ENCODE measurements at places on chromosomes 3 and 15.

- no peak for DNase-seq
Measured at GRCh38 chr15:44956388-44956787, at the start of gene TERB2. Gene TERB2, plus strand, starts transcription at chr15:44956687. Its CDS starts 32 bp downstream, at chr15:44956719.

GRCh38 chr15:88344786-88345185 lies 88.2 kb upstream of the NTRK3 start:
- no peak for DNase-seq

GRCh38 chr3:153161714-153162512 lies at the start of gene RAP2B:
Gene RAP2B, plus strand, starts transcription at chr3:153162226. Its CDS starts 468 bp downstream, at chr3:153162694.
- peak; percentile 95 for DNase-seq

DNA sequence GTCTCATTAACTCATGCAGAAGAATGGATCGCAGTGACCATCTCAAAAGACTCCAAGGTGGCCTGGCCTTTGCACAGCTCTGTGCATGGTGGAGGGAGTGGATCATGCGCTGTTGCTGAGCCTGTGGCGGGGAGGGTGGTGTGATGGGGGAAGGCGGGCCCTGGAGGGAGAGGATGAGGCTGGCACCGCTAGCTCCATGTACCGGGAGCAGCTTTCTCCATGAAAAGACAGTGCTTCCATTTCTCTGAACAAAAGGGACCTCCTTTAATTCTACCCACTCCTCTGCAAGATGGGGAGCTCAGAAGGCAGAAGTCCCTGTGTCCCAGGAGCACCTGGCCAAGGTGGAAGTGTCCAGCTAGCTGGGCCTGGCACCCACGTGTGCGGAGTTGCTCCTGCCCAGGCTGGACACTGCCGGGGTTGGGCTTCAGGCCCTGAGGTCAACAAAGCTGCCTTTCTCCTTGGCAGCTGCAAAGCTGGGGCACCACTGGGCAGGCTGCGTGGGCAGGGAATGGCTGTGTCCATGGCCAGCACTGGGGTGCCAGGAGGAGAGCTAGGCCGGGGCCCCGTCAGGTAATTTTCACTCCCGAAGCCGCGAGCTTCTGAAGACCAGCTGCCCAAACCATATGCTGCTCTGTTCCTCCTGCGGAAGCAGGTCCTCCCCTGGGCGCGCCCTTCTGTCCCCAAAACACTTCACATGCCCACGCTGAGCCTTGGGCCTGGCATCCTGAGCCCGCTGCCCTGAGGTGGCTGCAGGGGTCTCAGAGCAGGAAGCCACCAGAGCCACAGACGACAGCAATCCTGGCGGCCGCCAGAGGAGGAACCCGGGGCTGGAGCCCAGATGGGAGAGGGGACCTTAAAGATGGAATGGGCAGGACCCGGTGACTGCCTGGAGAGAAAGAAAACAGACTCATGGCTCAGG lies 6.4 kb downstream of the MAP6D1 start:
- no peak for DNase-seq

GRCh38 chr3:192928720-192929119 lies 11.1 kb upstream of the MB21D2 start:
- no peak for DNase-seq

GRCh38 chr15:33516563-33516962 lies 205.8 kb downstream of the RYR3 start:
- DNase-seq = no peak

- DNase-seq = no peak
Measured at GRCh38 chr3:84175449-84175848, 783.3 kb upstream of the CADM2 start.

- no peak for DNase-seq
Measured at GRCh38 chr3:82556113-82556512, 794.7 kb upstream of the GBE1 start.

DNA sequence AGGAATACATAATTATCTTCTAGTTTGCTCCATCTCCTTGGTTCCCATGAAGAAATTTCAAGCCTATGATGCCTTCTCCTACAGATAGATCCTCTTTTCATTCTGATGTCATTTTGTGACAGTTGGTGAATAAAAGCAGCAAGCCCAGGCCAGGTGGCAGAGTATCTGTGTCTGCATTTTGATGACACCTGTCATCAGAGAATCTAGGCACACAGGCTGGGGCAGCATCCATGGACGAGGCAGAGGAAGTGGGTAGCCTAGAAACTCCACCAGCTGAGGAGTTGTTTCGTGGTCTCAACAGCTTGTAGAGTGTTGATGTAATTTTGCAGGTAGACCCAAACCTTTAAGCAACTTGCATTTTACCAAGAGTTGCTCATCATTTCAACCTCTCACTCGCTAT lies 269.8 kb downstream of the FEZF2 start:
- no peak for DNase-seq

GRCh38 chr3:31768479-31769125 lies 212.5 kb downstream of the OSBPL10 start:
- peak; percentile 53 for DNase-seq

- no peak for DNase-seq
Measured at GRCh38 chr3:100577382-100578008, 31.9 kb upstream of the ADGRG7 start.

GRCh38 chr15:73832657-73833056 lies 40.7 kb upstream of the TBC1D21 start:
- DNase-seq = no peak

DNA sequence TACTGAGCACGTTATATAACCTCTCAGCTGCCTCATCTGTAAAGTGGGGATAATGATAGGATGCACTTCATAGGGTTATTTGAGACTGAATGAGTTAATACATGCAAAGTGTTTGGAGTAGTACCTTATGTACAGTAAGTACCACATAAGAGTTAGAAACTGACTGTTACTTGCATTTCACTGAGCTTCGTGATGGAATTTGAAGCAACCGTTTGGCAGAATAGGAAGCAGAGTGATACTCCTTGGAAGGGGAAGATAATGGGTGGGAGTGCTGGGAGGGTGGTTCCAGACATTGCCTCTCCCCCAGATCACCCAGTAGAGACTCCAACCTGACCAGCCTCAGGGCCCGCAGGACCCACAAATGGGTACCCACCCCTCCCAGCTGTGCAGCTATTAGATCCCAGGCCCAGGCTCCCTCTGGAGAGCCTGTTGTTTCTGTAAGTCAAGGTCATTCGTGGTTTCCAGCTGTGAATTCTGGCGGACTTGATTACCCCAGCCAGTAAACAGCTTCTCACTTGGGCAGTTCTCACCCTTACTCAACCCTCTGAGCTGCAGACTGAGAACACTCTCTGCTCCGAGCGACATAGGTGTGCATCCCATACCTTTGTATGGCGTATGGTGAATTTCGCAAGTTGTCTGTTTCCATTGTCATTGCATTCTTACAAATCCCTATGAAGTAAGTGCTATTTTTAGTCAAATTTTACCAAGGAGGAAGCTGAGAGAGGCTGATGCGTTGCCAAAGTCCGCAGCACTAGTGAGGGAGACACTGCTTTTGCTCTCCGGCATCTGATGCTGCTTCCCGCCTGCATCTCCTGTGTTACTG lies 11.1 kb downstream of the ALPK3 start:
- no peak for DNase-seq

DNA sequence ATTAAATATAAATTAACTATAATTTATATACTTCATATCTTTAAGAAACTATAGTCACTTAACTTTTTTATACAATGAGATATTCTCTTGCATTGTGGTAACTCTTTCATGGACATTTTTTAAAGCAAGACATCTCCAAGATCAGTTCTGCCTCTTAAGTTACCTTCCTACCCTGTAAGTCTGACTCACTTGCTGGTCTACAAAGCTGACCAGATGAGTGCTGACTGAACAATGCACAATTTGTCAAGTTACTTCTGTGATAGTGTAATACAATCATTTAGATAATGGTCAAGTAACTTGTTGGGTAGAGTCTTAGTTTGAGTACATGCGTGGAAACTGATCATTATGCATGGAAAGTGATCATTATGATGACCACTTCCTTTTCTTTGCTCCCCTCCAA lies 145.9 kb downstream of the MEIS2 start:
- DNase-seq = peak; percentile 23

- DNase-seq = no peak
Measured at GRCh38 chr3:4036046-4036445, 236.8 kb downstream of the LRRN1 start.

- peak; percentile 59 for DNase-seq
Measured at GRCh38 chr15:43769584-43770228, 7.1 kb downstream of the ELL3 start.

DNA sequence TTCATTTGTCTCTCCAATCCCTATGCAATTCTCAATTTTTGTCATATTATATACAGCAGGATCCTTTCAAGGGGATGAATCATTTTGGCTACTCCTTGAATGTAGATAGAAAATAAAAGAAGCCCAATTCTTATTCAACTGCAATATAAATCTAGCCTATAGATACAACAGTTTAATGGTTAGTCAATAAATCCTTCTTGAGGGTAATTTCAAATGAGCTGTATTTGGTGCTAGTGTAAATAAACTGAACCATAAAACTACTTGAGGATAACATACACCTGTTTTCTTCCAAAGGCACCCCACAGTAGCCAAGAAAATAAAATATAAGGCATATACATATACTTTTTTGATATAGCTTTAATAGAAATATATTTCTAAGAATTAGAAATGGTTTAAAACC lies 830.3 kb downstream of the ROBO1 start:
- DNase-seq = no peak

DNA sequence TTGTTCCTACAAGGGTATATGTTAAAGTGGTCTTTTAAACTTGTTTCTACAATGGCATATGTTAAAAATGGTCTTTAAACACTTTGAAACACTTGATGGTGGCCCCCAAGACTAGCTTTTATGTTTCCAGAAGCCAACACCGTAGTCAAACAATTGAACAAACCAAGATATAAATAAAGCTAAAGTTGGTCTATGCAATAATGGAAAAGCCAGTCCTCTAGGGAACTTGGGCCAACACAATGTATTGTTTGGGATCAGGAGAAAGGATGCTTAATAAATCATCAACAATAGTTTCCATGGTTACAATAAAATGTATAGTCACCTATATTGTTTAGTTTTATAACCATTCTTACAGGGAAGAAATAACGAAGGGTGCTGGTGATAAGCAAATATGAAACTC lies 137.2 kb downstream of the RORA start:
- no peak for DNase-seq

DNA sequence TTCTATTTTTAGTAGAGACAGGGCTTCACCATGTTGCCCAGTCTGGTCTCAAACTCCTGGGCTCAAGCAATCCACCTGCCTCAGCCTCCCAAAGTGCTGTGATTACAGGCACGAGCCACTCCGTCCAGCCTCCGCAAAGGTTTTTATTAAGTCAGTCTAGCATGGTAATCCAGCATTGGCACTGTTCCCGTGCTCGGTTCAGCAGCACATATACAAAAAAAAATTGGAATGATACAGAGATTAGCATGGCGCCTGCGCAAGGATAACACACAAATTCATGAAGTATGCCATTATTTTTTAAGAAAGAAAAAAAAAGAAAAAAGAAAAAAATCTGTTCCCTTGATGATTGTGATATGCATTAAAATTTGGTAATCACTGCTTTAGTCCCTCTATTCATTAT lies 8.5 kb downstream of the CKMT1A start:
- DNase-seq = no peak

DNA sequence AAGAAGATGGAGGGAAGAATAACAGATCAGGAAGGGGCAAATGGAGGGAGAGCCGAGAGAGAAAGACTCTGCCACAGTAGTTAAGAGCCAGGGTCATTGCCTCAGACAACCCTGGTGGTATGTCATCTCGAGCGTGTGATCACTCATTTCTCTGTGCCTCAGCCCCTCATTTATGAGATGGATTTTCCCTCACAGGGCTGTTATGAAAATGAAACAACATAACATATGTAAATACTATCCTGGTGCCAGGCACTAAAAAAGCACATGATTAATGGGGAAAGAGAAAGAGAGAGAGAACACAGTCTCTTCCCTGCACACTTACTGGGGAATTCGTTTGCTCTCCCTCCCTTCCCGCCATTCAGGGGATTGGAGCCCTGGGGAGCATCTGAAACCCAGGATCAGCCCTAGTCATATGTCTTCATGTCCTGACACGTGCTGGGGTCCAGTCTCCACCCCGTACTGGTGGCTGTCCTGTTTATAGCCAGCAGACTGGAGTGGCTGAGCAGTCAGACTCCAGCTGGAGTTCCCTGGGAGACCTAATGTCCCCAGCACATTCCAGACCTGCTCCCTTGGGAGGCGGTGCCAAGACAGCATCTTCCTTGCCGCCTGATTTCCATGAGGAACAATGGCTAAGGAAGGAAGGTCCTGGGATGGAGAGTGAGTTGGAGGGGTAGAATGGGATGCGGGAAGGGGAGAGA lies 14.7 kb upstream of the AMOTL2 start:
- no peak for DNase-seq

DNA sequence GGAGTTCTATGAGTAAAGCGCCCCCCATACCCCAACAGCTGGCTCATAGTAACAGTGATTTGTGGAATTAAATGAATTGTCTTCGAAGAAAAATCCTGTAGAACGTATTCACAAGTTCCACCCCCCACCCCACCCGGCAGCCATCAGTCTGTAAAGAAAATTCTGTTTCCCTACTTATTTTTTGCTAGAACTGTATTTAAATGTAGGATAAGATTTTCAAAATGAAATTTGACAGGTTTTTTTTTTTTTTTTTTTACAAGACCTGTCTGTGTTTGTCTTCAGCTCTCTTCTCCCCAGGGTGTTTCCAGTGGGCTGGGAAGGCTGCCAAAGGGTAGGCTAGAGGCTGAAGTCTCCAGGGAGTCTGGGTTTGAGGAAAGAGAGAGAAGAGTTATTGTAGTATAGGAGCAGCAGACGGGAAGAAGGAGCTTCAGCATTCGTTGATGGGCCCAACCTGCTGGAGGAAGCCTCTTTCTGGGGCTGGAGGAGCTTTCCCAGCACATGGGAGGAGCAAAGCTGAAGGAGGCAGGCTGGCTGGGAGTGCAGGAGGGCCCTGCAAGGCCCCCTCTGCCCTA lies 130.6 kb upstream of the SEMA6D start:
- DNase-seq = no peak

DNA sequence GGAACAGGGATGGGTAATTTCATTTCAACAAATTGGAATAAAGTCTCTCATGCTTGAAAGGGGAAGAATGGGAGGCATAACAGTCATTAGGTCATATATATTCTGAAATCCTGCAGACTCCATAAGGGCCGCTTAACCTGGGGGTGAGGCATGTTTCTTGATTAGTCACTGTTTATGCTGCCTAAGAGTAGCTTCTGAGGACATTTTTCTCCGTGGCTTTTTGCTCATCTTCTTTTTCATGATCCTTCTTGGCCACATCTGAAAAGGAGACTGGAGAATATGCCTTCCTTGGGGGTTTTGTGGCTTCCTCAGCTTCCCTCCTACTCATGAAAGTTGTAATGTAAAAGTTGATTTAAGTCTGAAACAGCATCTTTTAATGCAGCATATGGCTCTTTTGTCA lies 20.0 kb upstream of the CFAP20DC start:
- no peak for DNase-seq

GRCh38 chr15:22939652-22940061 lies 40.5 kb downstream of the CYFIP1 start:
- no peak for DNase-seq

GRCh38 chr3:168040607-168041208 lies 55.0 kb downstream of the GOLIM4 start:
- DNase-seq = peak; percentile 73

- DNase-seq = no peak
Measured at GRCh38 chr3:185586686-185587039, 568 bp downstream of the SENP2 start.

GRCh38 chr3:21672303-21672702 lies 78.7 kb downstream of the ZNF385D start:
- DNase-seq = peak; percentile 60
